ENCODE measurements at places on chromosomes 16 and 17. TPM values are rescaled to one million over a fixed set of nuclear protein-coding genes. Genes with fewer than 3 reads are reported as not detected.

Gene SMIM36
- total RNA-seq, result not detected

Gene POLR2C
- total RNA-seq, result 319 TPM

GRCh38 chr17:82963104-82963950, 116.1 kb upstream of the METRNL start:
- peak; percentile 56 for DNase-seq

GRCh38 chr17:6279659-6280058, 155.3 kb downstream of the AIPL1 start:
- peak; percentile 33 for DNase-seq

GRCh38 chr16:24990803-24991202, 24.4 kb downstream of the ARHGAP17 start:
- DNase-seq, result no peak

- no peak for DNase-seq
These were observed 198.5 kb upstream of the HS3ST4 start for GRCh38 chr16:25493136-25493811.

DNA sequence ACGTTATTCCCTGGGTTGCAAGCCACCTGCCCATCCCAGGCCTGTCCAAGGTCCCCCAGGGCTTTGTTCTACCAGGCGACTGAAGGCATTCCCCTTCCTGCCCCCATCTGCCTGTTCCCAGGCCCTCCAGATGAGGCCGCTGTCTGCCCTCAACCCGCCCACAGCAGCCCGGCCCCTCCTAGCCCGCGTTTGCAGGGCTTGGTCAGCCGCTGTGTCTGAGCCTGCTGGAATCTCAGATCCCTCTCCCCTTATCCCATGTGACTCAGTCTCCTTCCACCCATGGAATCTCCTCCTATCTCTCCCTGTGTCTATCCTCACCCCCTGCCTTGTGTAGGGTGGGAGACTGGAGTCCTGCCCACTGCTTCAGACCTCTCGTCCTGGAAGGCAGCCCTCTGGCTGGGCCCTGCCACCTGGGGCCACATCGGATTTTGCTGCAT, 186.0 kb upstream of the TNRC6C start:
- DNase-seq, result peak; percentile 20

GRCh38 chr17:80969030-80969673, 22.5 kb upstream of the CHMP6 start:
- no peak for DNase-seq

- DNase-seq, result no peak
These were observed 13.4 kb downstream of the RTN4RL1 start for GRCh38 chr17:2011411-2012371.

GRCh38 chr16:11101695-11102522, 154.1 kb downstream of the SOCS1 start:
- DNase-seq, result no peak

- DNase-seq, result no peak
These were observed 14.5 kb downstream of the TRAF7 start for GRCh38 chr16:2170080-2170479.

DNA sequence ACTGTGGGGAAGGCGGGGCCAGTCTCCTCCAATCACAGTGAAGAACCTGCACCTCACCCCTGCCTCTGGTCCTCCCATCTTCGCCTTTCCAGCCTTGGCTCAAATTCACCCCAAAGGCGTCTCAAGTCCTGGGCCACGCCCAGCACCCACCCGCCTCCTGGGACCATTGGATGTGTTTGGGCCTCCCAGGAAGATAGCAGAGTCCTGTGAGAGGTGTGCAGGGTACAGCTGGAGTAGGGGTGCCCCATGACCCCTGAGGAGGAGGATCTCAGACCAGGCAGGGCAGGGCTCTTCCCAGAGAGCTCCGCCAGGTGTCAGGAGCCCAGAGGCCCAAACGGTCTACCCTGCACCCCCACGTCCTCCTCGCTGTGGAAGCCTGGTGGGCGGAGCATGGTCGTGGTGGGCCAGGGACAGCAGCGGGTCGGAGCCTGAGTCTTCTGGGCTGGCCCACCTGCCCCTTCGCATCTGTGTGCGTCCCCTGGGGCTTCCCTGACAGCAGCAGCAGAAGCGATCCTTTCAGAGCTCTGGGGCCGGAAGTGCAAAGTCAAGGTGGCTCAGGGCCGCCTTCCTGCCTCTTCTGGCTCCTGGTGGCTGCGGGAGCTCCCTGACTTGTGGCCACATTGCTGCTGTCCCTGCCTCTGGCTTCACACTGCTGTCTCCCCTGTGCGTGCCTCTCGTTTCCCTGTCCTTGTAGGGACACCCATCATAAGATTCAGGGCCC, 34.9 kb upstream of the ZNF469 start:
- no peak for DNase-seq

Data from G401 (cell line).